Left renal pelvis (tissue), 4 donors: ENCODE measurements at places on chromosomes 5 and 9.

DNA sequence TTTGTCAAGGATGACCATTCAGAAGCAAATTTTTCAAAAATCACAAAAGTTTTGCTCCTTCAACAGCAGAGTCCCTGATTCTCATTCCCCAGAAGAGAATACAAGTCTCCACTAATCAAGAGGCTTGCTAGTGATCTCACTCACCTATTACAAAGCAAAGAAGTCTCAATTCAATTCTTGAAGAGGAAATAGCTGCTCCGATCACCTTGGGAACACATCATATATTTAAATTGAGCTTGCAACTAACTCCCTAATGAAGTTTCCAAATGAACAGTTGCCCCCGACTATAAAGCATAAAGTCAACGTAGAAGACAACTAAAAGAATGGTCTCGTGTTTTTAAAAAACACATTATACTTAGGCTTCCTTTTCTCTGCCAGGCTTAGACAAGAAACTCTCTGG lies 1.6 kb downstream of the LIFR start:
- DNase-seq = no peak

DNA sequence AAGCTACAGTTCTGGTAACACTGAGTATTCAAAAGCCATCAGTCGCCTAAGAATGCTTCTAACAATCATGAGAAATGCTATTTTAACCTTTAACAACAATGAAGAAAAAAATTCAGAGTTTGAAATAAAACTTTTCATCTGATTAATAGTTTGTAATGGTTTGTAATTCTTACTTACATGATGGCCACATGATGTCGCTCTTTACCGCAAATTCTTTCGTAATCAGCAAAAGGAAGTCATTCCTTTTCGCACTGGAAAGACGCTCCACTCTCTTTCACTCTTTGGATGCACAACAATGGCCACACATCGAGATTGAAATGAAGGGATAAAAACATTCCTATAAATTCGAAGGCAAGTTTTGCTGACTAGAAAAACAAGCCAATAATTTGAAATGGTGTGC lies at the start of gene PCDHA7:
Gene PCDHA7, plus strand, starts transcription at position 277 of the 400 bp plus-strand sequence. Its CDS starts 115 bp downstream, at position 392.
- no peak for DNase-seq

DNA sequence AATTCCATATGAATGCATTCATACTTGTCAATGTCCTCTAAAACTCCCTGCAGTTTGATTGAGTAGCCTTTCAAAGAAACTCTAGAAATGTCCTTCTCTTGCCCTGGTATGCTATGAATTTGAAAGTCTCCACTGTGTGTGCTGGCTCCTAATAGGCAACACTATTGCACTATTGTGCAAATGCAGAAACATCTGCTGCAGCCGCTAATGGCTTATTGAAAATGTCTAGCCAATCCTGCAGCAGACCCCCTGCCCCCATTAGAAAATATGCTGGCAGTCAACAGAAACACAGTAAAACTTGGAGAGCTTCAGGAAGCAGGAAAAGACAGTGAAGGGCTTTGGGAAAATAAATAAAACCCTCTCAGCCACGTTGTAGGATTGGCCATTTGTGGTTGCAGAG lies 87.3 kb upstream of the GRAMD2B start:
- DNase-seq = no peak

DNA sequence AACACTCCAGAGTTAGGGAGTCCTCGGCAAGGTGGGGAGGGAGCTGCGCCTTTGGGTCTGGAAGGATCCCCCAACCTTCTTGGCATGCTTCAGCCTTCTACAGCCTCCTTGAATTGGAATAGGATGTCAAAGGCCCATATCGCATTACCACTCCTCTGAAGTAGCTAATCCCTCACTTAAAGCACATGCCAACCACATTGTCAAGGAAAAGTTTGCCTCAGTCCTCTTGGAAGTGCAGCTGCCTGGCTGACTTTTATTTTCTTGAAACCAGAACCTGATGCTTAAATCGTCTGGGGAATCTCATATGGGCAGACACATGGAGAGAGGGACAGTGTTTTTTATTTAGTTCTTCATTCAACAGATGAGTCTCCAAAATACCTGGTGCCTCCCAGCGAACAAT lies 14.5 kb downstream of the CXCL14 start:
- no peak for DNase-seq

DNA sequence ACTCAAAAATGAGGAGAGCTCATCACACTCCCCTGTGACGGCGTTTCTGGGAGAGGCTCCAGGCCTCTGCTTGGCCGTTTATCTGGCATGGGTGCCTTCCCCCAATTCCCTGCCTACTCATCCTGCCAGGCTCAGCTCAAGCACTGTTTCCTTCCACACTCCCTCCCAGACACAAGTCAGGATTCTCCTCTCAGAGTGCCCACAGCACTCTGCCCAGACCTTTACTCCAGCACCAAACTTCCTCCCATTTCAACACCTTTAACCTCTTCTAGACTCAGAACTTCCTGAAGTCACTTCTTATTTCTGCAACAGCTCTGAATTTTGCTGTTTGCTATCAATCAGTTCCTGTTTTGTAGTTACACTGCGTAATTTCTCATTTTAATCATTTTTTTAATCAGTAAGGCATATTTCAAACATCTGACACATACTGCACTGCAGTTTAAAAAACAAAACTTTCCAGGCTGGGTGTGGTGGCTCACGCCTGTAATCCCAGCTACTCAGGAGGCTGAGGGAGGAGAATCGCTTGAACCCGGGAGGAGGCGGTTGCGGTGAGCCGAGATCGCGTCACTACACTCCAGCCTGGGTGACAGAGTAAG lies 16.0 kb downstream of the TRMO start:
- no peak for DNase-seq
